ENCODE measurements at places on chromosomes 12 and 14. TPM values are rescaled to one million over a fixed set of nuclear protein-coding genes. Genes with fewer than 3 reads are reported as not detected.

The DIO2 gene
- 10.7 TPM for total RNA-seq

The CIROP gene
- not detected for total RNA-seq

The SGPP1 gene
- 5.9 TPM for total RNA-seq

The KCNC2 gene
- total RNA-seq, result not detected

The SLC5A8 gene
- total RNA-seq, result not detected

The EML1 gene
- total RNA-seq, result 43.3 TPM

The KLRB1 gene
- total RNA-seq, result not detected

The TSPAN19 gene
- 0.18 TPM for total RNA-seq

The LRRK2 gene
- total RNA-seq, result 2.2 TPM

The RIMBP2 gene
- total RNA-seq, result not detected

The ASCL1 gene
- total RNA-seq, result not detected

The PTGER2 gene
- total RNA-seq, result 1.3 TPM

The TPH2 gene
- not detected for total RNA-seq

The DCAF11 gene
- total RNA-seq, result 23.6 TPM

The NTS gene
- total RNA-seq, result 94.8 TPM

The KLRD1 gene
- not detected for total RNA-seq

The FAM181A gene
- total RNA-seq, result not detected

The SLC25A47 gene
- total RNA-seq, result not detected
